ENCODE measurements at places on chromosomes 11 and 22.

DNA sequence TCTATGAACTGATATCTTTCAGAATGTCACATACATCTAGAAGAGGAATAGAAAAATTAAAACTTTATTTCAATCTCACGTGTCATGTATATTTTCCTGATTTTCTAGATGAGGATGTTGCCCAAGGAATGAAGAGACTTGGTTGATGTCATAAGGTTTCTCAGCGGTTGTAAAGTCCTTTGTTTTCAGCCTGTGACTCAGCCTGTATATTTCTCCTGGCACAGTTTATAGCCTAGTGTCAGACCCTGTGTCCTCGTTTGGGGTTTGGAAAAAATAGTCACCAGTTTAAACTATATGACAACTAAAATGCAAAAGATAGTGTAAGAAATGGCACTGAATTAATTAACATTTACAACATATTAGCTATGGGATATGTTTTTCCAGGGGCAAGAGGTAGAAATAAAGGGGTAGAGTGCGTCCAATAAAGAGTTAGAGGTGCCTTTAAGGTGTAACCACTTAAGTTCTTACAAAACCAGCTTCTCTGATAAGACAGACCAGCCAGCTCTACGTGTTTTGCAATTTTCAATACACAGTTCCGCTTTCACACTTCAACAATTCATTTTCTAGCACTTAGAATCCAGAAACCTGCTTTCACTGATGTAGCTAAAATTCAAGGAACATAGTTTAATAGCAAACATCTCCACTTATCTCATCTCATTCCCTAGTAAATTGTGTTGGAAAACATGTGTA, 1432.6 kb upstream of the TENM4 start:
- DNase-seq, result no peak

DNA sequence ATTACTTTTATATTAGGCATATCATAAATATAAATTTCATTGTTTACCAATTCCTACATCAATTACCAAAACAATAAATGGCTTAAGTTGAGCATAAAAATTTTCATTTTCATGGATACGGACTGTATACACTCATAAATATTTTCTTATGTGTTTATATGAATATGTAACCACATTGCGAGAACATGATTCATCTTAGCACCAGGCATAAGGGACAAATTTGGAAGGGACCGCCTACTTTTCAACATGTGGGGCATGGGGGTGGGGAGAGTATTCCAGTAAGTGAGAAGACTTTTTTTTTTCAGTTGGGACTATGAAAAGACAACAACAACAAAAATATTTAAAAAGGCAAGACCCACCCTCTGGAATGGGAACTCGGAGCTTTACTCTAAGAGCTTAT, 296.1 kb downstream of the RAB38 start:
- no peak for DNase-seq

DNA sequence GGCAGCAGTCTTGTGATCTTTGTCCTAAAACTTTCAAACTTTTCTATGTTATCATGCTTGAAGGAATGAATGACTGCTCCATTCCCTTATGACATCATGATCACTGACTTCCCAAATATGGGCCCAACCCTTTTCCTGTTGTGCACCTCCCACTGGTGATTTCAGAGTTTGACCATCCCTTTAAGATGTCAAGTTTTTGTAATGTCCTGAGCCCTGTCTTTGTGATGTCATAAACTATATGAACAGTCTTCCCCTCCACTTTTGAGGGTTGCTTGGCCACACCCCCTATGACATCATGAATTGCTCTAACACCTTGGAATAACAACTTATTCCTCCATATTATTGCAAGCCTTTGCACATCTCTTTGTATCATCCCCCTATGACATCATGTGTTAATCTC, 16.5 kb upstream of the NUCB2 start:
- no peak for DNase-seq

- no peak for DNase-seq
These were observed 258.9 kb downstream of the SWAP70 start for GRCh38 chr11:9922806-9923205.

DNA sequence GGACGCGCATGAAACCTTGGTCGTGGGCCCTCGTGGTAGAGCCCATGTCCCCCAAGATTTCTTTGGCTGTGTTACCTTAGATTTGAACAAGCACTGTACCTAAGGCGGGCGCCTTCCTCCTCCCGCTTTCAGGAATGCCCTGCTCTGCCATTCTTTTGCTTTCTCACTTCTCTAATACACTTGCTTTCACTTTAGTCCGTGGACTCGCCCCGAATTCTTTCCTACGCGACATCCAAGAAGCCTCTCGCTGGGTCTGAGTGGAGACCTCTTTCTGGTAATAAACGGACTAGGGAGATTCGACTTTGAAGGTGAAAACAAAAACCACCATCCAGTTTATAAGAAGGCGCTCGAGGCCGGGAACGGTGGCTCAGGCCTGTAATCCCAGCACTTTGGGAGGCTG, 1.2 kb upstream of the NUP50 start:
- no peak for DNase-seq

GRCh38 chr11:126391286-126391954, 35.9 kb downstream of the ST3GAL4 start:
- DNase-seq, result no peak

- DNase-seq, result no peak
These were observed 98.0 kb upstream of the ASPHD2 start for GRCh38 chr22:26330971-26331625.

DNA sequence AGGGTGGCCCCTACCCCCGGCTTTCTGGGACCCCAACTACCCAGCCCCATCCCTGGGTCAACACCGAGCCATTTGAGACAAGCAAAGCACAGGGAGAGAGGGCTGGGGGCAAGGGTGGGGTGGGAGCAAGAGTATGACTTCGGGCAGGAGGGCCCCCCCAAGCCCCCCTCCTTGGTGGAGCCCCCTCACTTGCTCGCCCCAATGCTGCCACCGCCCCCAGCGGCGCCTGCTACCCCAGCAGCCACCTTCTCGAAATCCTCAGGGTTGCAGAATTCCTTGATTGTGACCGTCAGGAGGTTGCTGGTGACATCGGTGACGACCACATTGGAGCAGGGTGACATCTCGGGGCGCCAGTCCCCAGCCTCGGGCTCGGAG, 6.0 kb downstream of the CBX6 start:
- DNase-seq, result peak; percentile 61

- no peak for DNase-seq
These were observed 211.9 kb downstream of the MYO18B start for GRCh38 chr22:25953919-25954318.

- no peak for DNase-seq
These were observed 24.4 kb upstream of the IGSF9B start for GRCh38 chr11:133981156-133981555.

DNA sequence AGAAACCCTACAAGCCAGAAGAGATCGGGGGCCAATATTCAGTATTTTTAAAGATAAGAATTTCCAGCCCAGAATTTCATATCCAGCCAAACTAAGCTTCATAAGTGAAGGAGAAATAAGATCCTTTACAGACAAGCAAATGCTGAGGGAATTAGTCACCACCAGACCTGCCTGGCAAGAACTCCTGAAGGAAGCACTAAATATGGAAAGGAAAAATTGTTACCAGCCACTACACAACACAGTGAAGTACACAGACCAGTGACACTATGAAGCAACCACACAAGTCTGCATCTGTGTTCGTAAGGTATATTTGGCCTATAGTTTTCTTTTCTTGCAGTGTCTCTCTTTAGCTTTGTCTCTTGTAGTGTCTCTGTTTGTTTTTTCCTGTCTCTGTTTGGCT, 29.0 kb downstream of the TMEM225 start:
- DNase-seq, result no peak

GRCh38 chr11:33598426-33599069, 102.1 kb downstream of the C11orf91 start:
- no peak for DNase-seq

DNA sequence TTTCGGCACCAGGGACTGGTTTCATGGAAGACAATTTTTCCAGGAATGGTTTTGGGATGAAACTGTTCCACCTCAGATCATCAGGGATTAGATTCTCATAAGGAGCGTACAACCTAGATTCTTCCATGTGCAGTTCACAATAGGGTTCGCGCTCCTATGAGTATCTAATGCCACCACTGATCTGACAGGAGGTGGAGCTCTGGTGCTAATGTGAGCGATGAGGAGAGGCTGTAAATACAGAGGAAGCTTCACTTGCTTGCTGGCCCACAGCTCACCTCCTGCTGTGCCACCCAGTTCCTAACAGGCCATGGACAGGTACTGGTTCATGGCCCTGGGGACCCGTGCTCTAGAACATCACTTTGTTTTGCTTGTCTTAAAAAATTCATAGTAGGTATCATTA, 41.8 kb upstream of the AMPD3 start:
- DNase-seq, result peak; percentile 55

GRCh38 chr22:42432818-42433217, 615 bp upstream of the NFAM1 start:
- DNase-seq, result no peak

GRCh38 chr11:109892321-109892794, 200.8 kb upstream of the ZC3H12C start:
- no peak for DNase-seq

DNA sequence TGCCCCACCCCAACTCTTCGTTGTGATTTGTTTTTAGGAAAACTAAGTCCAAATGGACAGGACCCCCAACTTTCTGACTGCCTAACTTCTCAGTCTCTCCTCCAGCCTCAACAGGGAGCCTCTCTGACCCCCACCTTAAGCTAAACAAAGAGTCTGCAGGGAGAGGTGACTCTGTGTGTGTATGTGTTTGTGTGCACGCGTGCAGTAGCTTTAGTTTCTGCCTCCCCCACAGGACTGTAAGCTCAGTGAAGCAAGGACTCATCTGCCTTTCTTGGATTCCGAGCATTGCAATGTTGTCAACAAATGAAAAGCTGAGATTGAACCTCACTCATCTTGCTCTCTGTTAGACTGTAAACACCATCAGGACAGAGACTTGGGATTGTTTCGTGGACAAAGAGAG, 7.9 kb downstream of the SNAP29 start:
- no peak for DNase-seq

DNA sequence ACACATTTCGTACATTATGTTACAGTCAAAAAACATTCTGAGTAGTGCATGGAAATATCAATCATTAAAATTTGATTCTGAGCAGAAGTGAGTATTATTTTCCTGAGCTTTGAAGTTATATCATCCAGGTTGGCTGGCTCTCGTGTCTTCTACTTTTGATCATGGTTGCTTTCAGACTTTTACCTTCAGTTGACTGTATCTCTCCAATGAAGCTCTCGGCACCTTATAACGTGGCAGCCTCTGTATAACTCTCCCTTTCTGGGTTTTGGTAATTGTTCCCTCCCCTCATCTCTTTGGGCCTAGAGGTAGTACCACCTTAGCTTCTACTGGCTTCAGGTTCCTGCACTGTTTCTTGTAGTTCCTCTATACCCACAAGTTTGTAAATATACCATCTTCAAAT, 12.2 kb downstream of the SFI1 start:
- DNase-seq, result no peak

- DNase-seq, result no peak
These were observed 35.0 kb upstream of the PRAME start for GRCh38 chr22:22593964-22594656.

GRCh38 chr11:62024936-62025486, 57.6 kb upstream of the FTH1 start:
- DNase-seq, result no peak

- no peak for DNase-seq
These were observed 29.8 kb upstream of the EED start for GRCh38 chr11:86214710-86215109.

DNA sequence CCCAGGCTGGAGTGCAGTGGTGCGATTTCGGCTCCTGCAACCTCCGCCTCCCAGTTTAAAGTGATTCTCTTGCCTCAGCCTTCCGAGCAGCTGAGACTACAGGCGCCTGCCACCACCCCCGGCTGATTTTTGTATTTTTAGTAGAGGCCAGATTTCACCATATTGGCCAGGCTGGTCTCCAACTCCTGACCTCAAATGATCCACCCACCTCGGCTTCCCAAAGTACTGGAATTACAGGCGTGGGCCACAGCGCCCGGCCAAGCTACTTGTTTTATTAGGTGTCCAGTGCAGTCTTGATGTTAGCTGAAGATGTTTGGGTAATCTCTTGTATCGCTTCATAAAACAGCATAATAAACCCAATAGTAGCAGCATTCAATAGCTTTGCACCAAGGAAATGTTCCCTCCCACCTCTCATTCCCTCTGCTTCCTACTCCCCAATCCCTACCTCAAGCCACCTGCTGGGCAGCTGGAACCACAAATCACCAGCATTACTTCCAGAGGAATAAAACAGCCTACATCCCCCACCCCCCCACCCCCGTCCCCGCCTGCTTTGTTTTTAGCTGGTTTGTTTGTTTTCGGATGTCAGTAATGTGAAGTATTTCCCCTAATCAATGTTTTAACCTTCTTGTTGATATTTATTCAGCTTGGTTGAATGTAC, 11.0 kb upstream of the GRIK4 start:
- DNase-seq, result no peak

DNA sequence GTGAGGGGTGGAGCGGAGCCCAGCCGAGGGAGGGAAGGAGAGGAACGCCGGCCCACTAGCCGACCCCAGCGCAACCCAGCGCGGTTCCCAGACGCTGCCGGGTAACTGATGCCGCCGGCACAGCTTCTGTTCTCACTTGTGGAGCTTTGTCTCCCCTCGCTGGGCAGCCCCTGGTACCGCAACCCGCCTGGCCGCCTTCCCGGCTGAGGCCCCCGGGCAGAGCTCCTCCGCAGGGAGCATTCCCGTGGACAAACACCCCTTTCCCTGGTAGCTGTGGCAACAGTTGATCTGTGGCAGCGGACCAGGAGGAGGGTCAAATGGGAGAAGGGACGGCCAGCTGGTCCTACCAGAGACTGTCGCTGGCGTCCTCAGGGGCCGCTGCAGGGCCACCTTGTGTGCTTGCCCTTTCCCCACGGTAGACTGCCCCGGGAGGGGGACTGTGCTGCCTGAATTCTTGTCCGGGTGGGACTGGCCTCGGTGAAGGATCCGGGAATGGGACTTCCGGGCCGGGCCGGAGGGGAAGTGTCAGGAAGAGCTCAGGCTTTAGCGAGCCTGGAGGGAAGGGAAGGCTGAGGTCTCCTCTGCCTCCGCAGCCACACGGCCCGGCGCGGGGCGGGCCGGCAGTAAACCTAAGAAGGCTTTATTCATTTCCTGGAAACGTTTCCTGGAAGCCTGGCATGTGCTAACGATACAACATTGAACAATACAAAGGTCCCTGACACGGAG, 468.0 kb downstream of the OPCML start:
- peak; percentile 91 for DNase-seq

GRCh38 chr11:119885861-119886567, 157.0 kb upstream of the NECTIN1 start:
- DNase-seq, result no peak

- no peak for DNase-seq
These were observed 404.6 kb upstream of the CNTN5 start for GRCh38 chr11:98616098-98616655.

DNA sequence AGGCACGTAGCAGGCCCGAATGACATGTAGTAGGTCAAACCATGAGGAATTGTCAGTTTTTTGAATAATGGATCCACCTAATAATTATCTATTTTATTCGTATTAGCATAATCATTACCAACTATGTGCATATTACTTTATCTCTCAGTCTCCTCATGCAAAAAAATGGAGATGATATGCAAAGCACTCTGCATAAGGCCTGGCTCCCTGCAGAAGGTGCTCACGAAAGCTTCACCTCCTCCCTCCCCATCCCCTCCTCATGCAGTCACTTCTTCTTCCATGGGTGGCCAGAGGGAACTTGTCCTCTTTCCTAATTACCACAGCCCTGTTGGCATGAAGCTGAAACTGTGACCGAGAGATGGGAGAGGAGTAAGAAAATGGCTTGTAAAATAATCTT, 20.8 kb upstream of the TSKU start:
- DNase-seq, result no peak

GRCh38 chr11:83191491-83191890, 2.0 kb upstream of the ANKRD42 start:
- DNase-seq, result no peak

- no peak for DNase-seq
These were observed 3.8 kb downstream of the MAPK8IP2 start for GRCh38 chr22:50604256-50605001.

- DNase-seq, result no peak
These were observed 181.6 kb upstream of the POU2AF2 start for GRCh38 chr11:111063726-111064517.

All from left forelimb (tissue), 1 donor.